ENCODE measurements at places on chromosomes 3 and 15.

DNA sequence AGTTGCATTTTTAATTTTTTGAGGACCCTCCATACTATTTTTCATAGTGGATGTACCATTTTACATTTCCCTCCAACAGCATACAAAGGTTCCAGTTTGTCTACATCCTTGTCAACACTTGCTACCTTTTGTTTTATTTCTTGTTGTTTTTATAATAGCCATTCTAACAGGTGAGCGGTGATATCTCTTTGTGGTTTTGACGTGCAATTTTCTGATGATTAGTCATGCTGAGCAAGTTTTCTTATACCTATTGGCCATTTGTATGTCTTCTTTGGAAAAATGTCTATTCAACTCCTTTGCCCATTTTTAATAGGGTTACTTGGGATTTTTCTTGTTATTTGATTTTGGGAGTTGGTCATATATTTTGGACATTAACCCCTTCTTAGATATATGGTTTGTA is 187.0 kb downstream of the CDIN1 start:
- no peak for DNase-seq

DNA sequence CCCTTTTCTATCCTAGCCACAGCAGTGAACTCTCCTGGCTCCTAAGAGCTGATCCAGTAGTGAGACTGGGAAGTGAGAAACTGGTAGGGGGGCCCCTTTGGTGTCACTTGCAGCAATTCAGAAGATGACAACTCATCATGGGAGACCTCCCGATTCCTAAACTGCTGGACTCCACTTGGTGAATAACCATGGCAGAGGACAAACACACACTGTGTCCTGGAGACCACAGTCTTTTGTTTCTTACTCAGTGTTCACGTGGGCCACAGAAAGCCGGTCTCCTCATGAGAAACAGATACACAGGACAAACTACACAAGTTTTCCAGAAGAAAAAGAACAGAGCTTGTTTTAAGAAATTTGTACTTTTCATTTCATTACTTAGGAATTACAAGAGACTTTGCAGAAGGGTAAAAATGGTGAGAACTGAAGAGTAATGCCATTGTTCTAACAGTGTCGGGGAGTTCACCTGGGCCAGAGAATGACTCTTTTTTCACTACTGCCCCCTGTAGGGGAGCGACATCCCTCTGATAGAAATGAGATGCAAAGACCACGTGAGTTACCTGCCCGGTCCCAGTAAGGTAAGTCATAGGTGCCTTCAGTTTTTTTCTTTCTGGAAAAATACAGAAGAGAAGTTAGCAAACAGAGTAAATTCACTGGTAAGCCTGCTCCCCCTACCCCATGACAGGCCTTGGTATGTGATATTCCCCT is 38.1 kb downstream of the ST3GAL6 start:
- no peak for DNase-seq

- DNase-seq, result no peak
These were observed 254.9 kb upstream of the TBL1XR1 start for GRCh38 chr3:177451864-177452830.

DNA sequence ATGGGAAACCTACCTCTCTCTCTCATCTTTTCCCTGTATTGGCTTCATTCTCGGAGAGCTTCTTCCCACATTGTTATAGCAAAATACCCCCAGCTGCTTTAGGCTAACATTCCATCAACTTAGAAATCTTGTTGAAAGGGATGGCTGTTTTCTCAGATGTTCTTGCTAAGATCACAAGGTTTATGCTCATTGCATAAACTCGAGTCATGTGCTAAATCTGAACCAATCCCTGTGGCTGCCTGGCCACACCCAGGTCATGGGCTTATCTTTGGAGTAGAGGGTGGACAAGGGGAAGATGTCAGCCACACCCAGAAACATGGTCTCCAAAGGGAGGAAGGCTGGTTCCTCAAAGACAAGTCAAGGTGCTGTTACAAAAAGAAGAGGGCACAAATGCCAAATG is 150.6 kb upstream of the UMPS start:
- DNase-seq, result no peak

Data from activated CD4-positive, alpha-beta T cell treated with anti-CD3 and anti-CD28 coated beads, Interleukin-2, amount 50 U/mL, for 48 hours (primary cell).